ENCODE measurements at places on chromosomes 2 and 18.

GRCh38 chr2:31387850-31388249 lies 26.7 kb downstream of the XDH start:
- no peak for DNase-seq

GRCh38 chr2:19504400-19505198 lies 146.2 kb upstream of the OSR1 start:
- no peak for DNase-seq

- no peak for DNase-seq
These were observed 34.2 kb downstream of the MRPS9 start for GRCh38 chr2:105072039-105072438.

DNA sequence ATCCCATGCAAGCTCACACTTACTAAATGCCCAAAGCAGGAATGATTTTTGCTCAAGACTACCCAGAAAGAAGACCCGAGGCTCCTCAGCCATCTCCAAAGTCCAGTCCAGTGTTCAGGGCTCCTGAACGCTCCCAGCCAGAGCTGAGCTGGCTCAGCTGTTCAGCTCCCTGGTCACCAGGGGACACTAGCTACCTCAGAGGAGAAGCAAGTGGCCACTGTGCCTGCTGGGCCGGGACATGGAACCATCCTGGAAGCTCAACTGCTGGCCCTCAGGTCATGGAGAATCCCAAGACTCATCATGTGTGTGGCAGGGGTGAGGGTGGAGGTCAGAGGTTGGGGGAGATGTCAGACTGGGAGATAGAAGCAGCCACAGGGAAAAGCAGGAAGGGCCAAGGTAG lies 89.0 kb downstream of the GALNT14 start:
- no peak for DNase-seq

DNA sequence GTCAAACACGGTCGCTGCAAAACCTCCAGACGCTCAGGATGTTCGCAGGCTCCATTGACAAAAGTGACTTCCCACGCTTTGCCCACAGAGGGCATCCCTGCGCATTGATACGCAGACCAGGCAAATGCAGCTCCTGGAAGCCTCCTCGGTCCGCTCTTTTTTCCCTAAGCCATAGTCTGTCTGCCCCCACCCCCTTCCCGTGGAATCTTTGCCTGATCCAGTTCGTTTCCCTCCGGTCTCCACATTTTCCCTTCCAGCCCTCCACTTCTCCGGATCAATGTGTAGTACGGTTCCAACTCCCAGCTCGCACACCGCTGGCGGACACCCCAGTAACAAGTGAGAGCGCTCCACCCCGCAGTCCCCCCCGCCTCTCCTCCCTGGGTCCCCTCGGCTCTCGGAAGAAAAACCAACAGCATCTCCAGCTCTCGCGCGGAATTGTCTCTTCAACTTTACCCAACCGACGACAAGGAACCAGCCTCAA lies at the start of gene DCC:
DCC (plus strand) TSS at position 307 of the 481 bp plus-strand sequence. CDS start 591 bp downstream, outside the sequence.
- no peak for DNase-seq

DNA sequence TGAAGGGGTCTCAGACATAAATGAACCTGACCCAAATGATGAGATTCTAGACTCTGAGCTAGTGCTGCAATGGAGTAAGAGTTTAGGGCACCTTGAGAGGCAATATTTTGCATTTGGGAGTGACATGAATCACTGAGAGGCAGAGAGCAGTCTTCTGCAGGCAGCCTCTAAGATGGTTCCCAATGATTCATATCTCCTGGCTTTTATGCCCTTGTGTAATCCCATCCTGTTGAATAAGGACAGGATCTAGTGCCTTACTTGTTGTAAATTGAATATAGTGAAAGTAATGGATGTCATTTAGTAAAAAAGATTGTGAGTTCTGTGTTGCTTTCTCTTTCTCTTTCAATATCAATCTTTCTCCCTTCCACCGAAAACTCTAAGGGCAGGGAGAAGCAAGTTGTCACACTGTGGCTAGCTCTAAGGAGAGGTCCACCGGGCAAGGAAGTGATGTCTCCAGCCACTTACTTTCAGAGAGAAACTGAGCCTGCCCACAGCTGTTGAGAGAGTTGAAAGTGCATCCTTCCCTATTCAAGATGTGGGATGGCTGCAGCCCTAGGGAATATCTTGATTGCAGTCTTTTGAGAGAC lies 144.7 kb downstream of the TRIB2 start:
- DNase-seq, result no peak

DNA sequence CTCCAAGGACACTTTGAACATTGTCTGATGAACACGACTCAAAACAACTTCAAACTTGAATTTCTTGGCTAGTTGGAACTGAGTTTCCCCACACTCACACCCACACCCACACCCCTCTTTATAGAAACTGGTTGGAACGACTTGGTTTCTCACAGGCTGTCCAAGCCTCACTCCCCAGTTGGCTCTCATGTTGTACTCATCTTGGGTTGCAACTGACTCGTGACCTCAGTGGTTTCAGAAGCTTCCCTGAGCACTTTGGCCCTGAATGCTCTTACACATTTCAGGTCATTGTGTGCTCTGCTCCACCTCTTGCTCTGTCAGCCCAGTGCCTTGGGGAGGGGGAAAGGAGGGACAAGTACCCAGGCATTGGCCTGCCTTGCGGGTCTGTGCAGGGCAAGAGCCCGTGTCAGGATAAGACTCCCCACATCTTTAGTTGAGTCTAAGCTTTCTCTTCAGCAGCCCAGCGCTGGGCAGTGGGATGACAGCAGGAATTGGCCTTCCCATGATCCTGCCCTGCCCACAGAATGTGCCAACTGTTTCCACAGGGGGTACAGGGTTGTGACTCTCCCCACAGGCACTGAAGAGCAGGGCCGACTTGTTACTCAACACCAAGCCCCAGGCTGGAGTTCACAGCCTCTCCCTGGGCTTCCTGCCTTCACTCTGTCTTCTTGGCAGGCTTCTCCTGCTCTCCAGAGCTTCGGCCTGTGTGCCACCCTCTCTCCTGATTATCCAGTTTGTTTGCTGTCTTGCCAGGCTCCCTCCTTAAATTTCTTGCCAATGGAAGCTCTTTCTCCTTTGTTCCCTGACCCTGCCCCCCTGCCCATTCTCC lies 104.6 kb downstream of the RTN4 start:
- DNase-seq, result no peak

Measured in T-helper 9 cell (primary cell).